ENCODE measurements at places on chromosomes 6 and 20.
A peak's percentile ranks its signal among the peaks of the same experiment; 100 is the strongest.

- no peak for DNase-seq
Measured at GRCh38 chr6:109696355-109696754, 5.3 kb downstream of the FIG4 start.

- no peak for DNase-seq
Measured at GRCh38 chr6:142162780-142163179, 15.7 kb downstream of the VTA1 start.

GRCh38 chr6:159012201-159012600 lies 12.2 kb upstream of the RSPH3 start:
- no peak for DNase-seq

DNA sequence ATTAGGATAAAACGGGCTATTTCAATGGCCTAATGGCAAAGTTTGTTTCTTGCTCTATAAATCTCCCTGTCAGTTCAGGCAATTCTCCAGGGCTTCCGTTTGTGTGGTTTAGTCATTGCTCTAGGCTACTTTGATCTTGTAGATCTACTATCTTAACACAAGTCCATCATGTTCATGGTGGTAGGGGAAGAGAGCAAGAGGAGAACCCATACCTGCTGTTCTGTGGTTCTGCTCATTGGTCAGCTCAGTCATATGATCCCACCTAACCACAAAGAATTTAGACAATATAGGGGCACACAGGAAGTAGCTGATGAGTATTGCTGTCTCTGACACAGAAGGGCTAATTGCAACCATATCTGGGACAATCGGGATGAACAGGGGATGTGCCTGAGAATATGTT lies 4.9 kb upstream of the DEK start:
- no peak for DNase-seq

GRCh38 chr6:11965499-11965898 lies 46.6 kb upstream of the HIVEP1 start:
- no peak for DNase-seq

DNA sequence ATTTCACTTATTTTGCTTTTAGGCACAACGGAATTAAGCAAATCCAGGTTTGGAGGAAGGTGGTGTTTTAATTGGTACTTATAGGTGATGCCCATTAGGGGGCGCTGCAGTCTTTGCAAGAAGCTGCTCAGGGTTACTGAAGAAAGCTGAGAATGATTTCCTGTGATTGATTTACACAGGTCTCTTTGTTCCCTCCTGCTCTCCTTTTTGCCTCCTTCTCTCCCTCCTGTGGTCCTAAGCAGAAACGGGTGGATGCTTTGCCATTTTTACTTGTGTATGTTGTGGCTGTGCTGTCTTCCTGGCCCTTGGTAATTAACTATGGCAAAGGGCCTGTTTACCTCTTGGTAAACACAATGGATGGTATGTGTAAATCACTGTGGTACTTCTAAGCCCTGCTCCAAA lies 97.8 kb downstream of the ANKS1A start:
- peak; percentile 66 for DNase-seq

GRCh38 chr6:151721671-151722070 lies 85.8 kb upstream of the ESR1 start:
- no peak for DNase-seq

DNA sequence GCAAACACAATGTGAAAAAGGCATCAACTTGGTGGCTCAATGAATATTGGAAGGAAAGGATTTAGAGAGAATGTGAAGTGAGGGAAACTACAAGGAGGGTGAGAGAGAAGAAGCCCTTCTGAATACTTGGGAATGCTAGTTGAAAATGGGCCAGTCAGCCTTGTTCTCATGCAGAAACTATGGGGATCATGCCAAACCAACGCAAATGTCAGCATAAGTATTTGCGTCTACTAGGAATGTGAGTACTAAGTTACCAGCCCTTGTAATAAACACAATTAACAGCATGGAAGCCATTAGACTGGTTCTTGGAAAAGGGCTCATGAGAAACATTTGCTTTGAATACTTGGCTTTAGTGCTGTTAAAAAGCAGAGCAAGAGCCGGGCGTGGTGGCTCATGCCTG lies 54.9 kb upstream of the AIG1 start:
- no peak for DNase-seq

Data from stimulated activated naive CD4-positive, alpha-beta T cell (primary cell).